ENCODE measurements at places on chromosomes 11 and 22.

- DNase-seq = no peak
Measured at GRCh38 chr22:18121954-18122554, 11.4 kb downstream of the TUBA8 start.

DNA sequence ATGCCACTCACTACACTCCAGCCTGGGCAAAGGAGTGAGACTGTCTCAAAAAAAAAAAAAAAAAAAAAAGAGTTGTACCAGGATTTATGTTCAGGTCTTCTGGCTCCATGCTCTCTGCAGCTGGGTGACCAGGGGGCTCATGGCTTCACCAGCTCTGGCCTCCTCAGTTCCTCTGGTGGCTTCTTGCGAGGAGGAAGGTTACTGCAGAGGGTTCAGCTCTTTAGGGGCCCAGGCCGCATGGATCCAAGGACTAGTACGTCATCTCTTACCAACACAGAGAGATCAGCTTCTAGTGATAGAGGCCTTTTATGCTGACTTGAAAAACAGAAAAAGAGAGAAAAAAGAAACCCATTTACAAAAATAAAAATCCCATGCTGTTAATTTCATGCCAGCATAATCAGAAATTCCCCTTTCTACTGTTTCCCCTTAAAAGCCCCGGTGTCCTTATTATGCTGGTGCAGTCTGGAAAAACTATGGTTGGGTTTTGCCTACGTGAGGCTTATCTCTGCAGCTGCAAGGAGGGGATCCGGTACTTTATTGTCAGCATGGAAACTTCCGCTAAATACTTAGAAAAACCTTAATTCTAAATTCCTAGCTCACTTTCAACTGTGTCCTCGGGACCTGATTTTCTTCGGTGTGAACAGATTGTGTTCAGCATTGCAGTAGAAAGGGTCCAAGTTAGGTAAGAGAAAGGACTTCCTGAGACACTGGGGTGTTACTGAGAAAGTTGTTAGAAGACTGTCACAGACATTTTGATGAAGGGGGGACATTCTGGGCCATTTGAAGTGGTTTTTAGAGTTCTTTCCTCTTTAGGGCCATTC lies 13.7 kb downstream of the ZBTB16 start:
- no peak for DNase-seq

- DNase-seq = peak; percentile 32
Measured at GRCh38 chr11:109641549-109641948, 219.6 kb downstream of the C11orf87 start.

DNA sequence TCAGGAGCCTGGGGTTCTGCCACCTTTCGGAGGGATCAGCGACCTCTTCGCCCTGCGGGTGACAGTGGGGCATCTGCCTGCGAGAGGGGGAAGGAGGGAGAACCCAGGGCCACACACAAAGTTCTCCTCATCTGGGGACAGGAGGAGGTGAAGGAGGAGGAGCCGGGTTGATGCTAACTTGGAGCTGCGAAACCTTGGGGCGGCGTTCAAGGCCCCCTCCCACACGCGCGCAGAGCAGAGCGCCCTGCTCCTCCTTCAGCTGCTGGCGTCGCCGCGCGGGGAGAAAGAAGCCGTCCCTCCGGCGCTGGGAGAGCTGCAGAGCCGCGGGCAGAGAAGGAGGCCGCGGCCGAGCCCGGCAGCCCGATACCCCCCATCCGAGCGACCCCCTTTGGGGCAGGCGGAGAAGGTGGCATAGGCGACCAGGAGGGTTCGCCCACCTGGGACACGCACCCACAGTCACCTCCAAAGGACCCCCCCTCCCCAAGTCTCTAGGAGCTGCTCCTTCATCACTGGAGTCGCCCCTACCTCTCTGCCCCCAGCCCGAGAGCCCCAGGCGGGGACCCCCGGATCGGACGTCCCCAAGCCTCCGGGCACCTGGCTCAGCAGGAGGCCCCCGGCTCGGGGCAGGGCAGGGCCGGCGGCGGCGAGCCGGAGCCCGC lies at the start of gene RASD2:
TSS of gene RASD2 (plus strand) at position 237 of the 659 bp plus-strand sequence. CDS start 5,979 bp downstream, outside the sequence.
- peak; percentile 82 for DNase-seq

DNA sequence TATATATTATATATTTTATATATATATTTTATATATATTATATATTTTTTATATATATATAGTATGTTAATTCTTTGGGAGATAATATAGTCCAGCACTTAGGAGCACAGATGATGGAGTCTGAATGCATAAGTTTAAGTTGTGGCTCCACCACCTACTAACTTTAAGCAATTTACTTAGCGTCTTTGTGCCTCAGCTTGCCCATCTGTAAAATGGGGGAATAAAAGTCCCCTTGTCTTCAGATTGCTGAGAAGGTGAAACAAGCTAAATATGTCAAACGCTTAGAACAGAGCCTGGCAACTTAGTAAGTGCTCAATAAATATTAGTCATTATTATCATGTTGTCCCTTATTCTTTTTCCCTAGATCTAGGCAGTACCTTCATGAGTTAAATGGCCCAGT lies 27.5 kb downstream of the DSCAML1 start:
- no peak for DNase-seq

DNA sequence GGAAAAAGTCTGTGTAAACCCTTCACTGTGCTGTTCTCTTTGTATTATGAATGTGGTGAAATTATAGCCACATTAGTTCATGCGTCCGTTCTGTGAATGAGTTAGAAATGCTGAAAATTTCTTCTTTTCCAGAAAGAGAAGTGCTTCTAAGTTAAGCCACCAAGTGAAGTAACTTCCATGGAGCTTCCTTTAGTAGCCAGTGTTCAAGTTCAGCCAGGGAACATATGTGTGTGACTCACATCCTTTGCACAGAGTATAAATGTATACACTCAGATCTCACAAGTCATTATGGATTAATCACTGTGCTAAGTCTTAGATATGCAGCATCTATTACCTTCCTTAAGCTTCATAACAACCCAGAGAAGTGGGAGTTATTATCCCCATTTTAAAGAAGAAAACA lies 3.1 kb upstream of the MMP8 start:
- DNase-seq = peak; percentile 77

GRCh38 chr11:14073849-14074476 lies 111.4 kb downstream of the SPON1 start:
- DNase-seq = no peak

- DNase-seq = no peak
Measured at GRCh38 chr11:44708009-44708408, 18.8 kb upstream of the TSPAN18 start.

DNA sequence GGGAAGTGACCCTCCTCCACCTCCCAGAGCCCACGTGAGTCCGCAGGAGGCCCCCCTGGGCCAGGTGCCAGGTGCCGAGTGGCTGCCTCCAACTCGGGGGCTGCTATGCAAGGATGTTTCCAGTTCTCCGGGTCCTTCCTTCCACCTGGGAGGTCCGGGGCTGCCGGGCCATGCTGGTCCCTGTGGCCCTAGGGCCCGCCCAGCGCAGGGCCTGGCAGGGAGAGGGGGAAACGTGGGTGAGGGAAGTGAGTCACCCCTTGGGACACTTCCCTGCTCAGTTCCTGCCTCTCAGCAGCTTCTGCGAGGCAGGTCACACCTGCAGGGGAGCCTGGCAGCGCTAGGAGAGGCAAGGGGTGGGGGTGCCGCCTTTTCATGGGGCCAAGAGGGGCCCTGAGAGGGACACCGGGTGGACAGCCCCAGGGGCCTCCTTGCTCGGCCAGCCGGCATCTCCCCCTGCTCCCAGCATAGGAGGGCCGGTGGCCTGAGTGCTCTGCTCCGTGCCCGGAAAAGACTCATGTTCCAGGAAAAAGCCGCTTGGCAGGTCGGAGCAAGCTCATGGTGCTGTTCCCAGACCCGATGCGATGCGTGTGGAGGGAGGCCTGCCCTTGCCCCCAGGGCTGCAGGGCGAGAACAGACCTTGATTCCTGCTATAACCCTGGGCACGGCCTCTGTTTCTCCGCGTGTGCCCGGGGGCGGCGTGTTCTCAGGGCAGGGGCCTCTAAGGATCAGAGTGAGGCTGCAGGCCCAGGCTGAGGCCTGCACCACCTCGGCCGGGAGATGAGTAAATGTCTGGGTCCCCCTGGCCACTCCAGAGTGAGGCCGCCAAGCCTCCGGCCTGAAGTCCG lies 30.3 kb upstream of the WNT7B start:
- DNase-seq = peak; percentile 89

GRCh38 chr11:128365044-128365443 lies 222.3 kb downstream of the ETS1 start:
- peak; percentile 82 for DNase-seq

DNA sequence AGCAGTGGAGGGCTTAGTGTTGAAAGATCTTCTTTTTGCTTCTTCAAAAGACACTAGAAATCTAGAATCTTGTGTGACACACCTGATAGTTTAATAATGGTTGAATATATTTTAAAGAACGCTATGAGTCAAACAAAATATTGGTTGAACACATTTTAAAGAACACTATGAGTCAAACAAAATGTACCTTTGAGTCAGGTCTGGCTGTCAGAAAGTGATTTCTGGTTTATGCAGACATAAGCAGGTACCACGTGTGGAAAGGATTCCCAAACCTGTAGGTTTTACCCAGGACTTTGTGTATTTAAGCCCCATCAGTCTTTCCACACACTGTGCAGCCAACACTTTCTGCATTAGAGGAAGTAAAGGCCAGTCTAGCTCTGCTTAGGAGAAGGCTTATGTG lies 366.7 kb upstream of the TENM4 start:
- DNase-seq = no peak

DNA sequence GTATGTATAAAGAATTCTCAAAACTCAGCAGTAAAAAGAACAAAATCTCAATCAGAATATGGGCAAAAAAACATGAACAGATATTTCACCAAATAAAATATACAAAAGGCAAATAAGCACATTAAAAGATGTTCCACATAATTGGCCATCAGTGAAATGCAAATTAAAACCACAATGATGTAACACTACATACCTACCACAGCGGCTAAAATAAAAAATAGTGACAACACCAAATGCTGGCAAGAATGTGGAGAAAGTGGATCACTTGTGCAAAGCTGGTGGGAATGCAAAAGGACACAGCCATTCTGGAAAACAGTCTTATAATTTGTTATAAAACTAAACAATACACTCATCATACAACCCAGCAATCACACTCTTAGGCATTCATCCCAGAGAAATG lies 38.3 kb upstream of the ACER3 start:
- DNase-seq = peak; percentile 21

DNA sequence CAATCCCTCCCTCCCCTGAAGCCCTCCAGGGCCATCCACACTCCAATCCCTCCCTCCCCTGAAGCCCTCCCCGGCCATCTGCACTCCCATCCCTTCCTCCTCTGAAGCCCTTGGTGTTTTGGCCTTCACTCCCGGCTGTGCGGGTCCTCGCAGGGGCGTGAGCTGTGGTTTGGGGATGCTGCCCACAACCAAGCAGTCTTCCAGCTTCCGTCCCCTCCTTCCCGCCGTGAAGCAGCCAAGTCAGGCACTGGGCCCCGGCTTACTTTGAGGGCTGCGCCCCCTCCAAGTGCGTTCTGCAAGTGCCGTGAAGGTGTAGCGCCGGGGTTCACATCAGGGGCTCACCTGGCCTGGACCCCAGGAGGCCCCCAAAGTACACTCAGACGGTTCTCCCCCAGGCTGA lies 335.9 kb downstream of the BRD1 start:
- DNase-seq = no peak

DNA sequence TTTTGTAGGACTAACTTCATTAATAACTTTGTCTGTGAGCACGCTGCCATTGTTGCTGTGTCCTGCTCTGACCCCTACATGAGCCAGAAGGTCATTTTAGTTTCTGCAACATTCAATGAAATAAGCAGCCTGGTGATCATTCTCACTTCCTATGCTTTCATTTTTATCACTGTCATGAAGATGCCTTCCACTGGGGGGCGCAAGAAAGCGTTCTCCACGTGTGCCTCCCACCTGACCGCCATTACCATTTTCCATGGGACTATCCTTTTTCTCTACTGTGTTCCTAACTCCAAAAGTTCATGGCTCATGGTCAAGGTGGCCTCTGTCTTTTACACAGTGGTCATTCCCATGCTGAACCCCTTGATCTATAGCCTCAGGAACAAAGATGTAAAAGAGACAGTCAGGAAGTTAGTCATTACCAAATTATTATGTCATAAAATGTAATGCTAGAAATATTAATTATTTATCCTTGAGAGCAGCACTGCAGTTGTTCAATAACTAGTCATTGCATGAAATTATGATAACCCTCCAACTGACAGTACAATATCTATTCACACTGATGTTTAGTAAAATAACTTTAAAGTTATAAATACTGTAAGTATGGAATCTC lies 46.4 kb upstream of the OR5D13 start:
- DNase-seq = no peak

DNA sequence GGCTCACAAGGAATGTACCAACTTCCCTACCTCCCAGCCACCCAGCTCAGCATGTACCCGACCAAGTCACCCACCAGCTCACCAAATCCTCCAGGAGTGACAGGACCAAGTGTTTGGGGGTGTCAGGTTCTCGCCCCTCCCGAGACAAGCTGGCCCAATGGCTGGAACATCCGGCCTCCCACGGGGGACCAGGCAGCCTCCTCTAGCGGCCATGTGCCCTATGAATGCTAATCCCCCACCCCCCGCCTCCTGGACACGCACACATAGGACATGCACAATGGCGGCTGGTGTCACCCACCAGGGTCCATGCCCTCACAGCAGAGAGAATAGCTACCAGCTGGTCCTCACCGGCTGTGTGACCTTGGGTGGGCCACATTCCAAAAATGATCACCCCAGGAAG lies 151.0 kb downstream of the MN1 start:
- DNase-seq = no peak

DNA sequence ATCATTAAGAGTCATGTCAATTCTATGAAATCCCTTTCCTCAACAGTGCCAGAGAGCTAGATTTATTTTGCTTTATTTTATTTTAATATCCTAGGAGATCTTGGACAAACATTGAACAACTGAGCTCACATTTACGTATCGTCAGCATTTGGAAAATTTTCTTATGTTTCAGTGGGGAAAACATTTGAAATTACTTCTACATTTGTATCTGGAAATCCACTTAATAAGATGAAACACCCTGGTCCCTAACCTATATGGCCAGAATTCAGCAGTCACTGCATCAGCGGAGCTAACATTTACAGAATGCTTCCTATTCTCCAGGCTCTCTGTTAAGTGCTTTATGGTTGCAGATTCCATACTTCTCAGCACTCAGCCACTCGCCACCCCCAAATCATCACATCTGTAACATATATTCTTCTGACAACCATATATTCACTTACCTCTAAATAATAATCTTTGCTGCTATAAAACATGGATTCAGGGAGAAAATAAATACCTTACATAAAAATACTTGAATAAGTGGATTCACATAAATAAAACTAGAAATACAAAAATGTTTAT lies 773.9 kb downstream of the JRKL start:
- no peak for DNase-seq

GRCh38 chr11:19077965-19078364 lies 17.4 kb upstream of the MRGPRX2 start:
- DNase-seq = peak; percentile 78

GRCh38 chr11:59783632-59784090 lies 26.9 kb downstream of the MRPL16 start:
- no peak for DNase-seq

Data from EH (cell line).